CD8-positive, alpha-beta T cell (primary cell): ENCODE measurements at places on chromosomes 7 and 10. TPM values are rescaled to one million over a fixed set of nuclear protein-coding genes. Genes with fewer than 3 reads are reported as not detected.

DNA sequence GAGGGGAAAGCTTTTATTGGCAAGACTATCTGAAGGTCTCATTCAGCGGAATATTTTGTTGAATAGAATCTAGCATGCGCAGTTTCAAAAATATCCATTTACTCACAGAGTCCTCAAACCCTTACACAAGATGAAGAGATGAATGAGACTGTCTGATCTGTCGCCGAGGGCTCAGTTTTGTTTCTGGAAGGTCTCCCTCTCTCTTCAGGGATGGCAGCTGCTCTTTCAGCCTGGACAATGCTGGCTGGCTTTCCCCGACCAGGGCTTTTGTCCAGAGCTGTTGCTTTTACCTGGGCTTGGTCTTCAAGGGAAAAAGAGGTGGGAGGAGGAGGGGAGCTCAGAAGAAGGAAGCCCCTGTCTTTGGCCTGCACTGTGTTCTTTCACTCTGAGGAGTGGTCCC, 81.9 kb upstream of the BTBD16 start:
- DNase-seq: no peak

SNX13 gene
- 22.0 TPM for total RNA-seq

DNA sequence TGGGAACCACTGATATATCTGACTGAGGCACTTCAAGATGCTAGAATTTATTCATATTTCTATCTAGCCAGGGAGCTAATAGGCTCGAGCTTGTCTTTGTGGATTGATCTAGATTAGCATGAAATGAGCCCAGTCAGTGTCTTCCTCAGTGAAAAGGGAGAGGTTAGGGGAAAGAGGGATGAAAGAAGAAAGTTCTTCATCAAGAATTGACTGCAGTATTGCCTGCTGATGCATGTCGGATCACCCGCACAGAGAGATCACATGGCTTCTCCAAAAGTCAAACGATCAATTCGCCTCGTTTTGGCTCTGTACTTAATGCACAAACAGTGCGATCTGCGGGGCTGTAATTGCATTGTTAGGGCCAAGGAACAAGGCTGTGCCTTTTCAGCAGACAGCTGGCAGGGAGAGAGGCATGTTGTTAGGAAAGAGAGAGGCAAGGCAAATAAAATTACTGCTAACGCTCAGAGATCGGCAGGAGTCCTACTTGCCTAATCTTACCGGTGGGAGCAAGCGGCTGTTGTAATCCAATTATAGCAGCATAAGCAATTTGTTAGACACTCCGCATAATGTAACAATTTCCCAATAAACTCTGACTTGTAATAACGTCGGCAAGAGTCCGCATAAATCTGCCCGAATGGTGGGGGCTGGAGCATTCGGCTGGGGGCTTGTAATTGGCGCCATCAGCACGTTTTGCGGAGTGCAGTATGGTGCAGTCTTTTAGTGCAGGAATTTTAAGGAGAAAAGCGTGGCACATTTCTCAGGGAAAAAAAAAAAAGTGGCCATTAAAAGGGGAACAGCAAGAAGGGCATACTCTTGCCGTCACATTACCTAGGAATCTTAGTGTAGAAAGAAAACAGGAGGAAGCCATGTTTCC, 102.1 kb downstream of the POLL start:
- no peak for DNase-seq

DNA sequence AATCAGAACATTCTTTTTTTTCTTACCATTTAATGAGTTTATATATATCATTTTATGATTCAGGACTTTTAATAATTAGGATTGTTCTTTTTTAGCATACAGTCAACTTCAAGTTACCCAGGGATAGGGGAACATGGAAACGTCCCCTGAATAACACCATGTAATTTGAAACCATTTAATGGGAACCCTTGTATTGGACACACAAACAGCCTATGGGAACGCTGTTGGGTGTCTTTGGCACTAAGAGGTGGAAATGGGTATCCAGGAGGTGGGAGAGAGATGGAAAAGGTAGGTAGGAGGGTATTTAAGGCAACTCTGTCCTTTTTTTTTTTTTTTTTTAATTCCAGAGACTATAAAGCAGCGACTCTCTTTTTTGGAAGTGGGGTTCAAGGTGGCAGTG, 2.6 kb downstream of the LUC7L2 start:
- DNase-seq: no peak

- no peak for DNase-seq
Observed at GRCh38 chr7:47940088-47941013, 7.9 kb downstream of the PKD1L1 start.

GRCh38 chr10:92640107-92640506, 47.2 kb downstream of the KIF11 start:
- no peak for DNase-seq
